Fibroblast of mammary gland (primary cell): ENCODE measurements at places on chromosomes 3 and 15.

- DNase-seq, result peak; percentile 20
Observed at GRCh38 chr3:137992592-137992991, 17.4 kb upstream of the CLDN18 start.

GRCh38 chr3:24357635-24358034, 137.0 kb downstream of the THRB start:
- DNase-seq, result no peak

DNA sequence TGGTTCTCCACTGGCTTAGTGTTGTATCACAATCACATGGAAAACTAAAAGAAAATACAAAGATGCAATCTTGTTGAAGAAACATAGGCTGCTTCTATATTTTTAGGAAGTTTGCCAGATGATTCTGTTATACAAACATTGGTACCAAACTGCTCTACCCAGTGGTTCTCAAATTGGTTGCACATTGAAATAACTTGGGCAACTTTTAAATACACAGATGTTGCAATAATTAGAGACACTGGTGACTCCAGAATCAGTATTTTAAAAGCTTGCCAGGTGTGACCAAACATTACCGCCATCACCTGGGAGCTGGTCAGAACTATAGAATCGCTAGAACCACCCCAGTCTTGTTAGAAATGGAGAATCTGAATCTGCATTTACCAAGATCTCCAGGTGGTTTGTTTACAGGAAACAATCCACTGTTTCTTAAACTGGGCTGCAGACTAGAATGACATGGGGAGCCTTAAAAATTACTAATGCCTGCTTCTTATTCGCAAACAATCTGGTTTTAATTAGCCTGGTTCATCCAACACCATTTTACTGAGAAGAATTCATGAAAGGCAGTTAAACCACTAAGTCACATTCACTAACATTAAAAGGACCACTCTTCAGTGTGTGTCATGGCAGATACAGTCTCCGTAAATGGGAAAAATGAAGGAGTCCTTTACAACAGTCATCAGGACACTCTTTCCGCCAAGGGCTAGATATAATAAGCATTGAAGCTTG, 76.5 kb downstream of the ACAP2 start:
- peak; percentile 15 for DNase-seq

DNA sequence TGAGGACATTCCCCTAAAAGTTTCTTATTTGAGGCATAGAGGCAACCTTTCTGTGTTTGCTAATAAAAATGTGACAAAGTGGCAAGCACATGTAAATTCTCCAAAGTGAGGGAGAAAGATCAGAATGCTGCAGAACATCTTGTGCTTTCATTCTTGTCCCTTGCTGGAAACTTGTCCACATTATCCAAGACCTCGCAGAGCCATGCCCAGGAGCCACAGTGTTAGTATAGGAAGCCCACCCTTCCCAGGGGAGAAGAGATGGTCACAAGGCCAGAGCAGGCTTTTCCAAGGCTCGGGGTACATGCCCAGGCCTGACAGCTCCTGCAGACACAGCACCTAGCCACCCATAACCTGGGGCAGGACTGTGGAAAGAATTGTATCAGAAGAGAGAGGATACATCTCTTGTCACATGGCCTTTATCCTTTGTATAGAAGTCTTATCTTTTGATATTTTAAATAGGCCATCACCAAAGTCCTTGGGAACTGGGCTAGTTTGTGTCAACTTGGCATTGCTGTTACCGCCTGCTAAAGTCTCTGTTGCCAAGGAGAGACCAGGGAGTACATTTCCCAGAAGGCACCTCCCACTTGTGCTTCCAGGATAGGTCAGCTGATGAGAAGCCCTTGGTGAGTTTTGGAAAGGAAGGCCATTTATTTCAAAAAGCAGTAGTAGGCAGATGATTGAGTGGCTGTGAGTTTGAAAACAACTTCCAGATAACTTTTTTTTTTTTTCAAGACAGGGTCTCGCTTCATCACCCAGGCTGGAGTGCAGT, 10.5 kb downstream of the DLEC1 start:
- no peak for DNase-seq

DNA sequence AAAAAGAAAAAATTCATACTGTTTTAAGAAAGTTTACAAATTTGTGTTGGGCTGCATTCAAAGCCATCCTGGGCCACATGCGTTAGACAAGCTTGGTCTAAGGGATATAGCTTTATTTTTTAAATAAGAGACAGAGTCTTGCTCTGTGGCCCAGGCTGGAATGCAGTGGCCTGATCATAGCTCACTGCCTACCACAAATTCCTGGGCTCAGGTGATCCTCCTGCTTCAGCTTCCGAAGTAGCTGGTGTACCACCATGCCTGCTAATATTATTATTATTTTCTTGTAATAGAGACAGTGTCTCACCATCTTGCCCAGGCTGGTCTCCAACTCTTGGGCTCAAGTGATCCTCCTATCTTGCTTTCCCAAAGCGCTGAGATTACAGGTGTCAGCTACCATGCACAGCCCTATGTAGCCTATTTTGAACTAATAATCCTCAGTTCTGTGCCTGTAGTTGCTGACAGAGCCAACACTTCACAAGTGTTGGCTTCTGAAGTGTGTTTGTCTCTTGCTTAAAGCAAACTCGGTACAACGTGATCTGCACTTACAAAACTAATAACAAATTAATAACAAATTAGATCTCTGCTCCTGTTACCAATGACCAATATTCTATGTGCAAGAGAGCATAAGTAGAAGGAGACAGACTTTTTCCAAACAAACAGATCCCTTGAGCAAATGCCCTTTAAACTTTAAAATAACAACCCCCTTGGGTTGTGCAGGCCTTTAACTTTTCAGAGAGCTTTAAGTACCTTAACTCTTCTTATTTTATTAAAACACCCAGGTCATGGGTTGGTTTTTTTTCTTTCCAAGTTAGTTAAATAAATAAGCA, 135.2 kb downstream of the VGLL4 start:
- DNase-seq, result no peak

GRCh38 chr15:77021803-77022381, 27.0 kb downstream of the PSTPIP1 start:
- peak; percentile 47 for DNase-seq

- no peak for DNase-seq
Observed at GRCh38 chr15:40316931-40317330, 6.6 kb upstream of the INAFM2 start.

- DNase-seq, result peak; percentile 62
Observed at GRCh38 chr3:123559040-123559861, 25.6 kb downstream of the HACD2 start.
